Fibroblast of skin of right quadriceps (primary cell): ENCODE measurements at places on chromosomes 11 and 22.

DNA sequence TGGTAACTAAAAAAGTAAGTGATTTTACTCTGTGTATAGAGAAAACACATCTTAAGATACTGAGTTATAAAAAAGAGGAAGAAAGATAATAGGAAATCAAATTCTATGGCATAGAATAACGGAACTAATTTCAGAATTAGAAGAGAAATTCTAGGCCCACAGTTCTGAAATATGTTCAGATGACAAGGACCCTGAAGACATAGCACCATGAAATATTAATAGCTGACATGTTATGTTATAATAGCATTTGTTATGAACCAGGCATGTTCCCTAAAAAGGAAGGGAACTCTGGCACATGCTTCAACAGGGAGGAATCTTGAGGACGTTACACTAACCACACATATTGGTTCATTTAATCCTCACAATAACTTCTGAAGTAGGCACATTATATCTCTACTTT is 32.7 kb downstream of the PRDM10 start:
- no peak for DNase-seq

GRCh38 chr11:69472541-69473275 is 8.8 kb upstream of the LINC01488 start:
- no peak for DNase-seq

- DNase-seq = no peak
Observed at GRCh38 chr11:134340354-134340964, 8.7 kb downstream of the GLB1L2 start.

DNA sequence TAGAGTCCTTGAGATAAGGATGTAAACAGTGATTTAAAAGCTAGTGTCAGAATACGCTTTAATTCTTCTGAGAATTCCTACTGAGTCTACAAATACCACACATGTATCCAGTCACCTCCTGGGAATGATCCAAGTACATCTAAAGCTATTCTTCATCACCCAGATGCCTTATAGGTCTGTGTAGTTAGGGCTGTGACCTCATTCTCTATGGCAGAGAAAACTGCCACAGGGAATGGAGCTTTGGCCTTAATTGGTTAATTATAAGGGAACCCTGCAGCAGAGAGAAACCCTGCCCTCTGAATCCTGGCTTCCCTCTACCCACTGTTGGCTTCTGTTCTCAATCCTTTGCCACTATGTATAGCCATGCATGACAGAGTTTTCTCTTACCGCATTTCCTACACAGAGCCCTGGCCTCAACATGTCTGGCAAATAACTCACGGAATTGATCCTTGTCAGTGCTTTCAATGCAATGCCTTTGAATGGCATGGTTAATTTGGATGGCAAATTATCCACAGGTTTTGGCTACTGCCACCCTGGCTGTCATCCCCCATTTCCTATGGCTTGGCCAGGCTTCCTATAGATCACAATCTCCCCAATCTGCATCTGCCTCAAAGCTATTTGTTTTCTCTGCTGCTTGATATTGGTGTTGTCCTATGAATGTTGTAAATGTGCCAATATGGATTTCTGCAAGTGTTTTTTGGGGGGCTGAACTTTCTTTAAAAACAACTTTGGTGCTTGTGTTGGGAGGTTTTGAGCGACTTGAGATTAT is 2.9 kb downstream of the DIXDC1 start:
- DNase-seq = peak; percentile 92
